Activated CD4-positive, CD25-positive, alpha-beta regulatory T cell treated with anti-CD3 and anti-CD28 coated beads, Interleukin-2, amount 50 U/mL, for 16 hours (primary cell): ENCODE measurements at places on chromosomes 11 and 22.

- DNase-seq: no peak
Observed at GRCh38 chr11:85661972-85662664, 2.8 kb downstream of the CREBZF start.

DNA sequence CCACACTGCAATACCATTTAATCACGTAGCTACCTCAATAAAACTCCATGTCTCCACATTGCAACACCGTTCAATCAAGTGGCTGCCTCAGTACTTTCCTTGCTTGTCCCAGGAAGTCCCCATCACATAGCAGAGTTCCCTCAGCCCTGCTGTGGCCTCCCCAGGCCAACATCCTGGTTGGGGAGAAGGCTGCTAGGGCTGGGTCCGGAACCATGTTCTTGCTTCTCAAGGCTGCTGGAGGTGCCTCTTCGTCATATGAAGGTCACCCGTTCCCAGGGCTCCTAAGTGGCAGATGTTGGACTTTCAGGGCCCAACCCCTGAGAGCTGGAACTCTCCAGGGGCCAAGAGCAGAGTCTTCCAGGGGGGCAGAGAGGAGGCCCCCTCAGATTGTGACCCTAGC lies 3.3 kb downstream of the ART5 start:
- no peak for DNase-seq

- no peak for DNase-seq
Observed at GRCh38 chr11:120719348-120719747, 207.8 kb downstream of the GRIK4 start.

- no peak for DNase-seq
Observed at GRCh38 chr11:69823641-69824265, 4.5 kb upstream of the FGF3 start.

- DNase-seq: no peak
Observed at GRCh38 chr11:116893437-116893836, 56.0 kb upstream of the APOA1 start.

GRCh38 chr22:33005476-33005875 lies 52.7 kb downstream of the SYN3 start:
- DNase-seq: no peak

- no peak for DNase-seq
Observed at GRCh38 chr11:21301981-21302380, 632.6 kb downstream of the NELL1 start.

DNA sequence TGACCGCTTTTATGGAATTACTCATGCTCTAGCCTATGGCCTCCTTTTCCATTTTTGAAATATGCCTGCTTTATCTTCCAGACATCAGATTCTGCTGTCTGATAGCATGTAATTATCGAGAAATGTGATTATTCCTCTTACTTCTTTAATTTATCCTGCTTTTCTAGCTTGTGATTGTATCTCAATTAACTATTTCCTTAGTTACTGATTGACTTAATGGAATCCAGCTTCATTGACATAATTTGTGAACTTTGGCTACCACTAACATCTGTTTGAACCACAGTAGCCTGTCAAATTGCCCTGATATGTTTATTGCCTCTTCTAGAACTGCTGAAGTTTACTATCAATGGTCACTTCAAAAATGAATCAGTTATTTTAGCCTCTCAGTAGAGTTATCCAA lies 25.5 kb upstream of the PDE3B start:
- DNase-seq: no peak
